ENCODE measurements at places on chromosomes 3 and 15. TPM values are rescaled to one million over a fixed set of nuclear protein-coding genes. Genes with fewer than 3 reads are reported as not detected.

- DNase-seq = peak; percentile 45
Measured at GRCh38 chr15:77869021-77869895, 208.3 kb downstream of the TBC1D2B start.

- no peak for DNase-seq
Measured at GRCh38 chr15:65868546-65869125, 655 bp upstream of the RAB11A start.

- DNase-seq = no peak
Measured at GRCh38 chr15:53307952-53308624, 451.4 kb downstream of the WDR72 start.

- no peak for DNase-seq
Measured at GRCh38 chr3:195219351-195220230, 51.4 kb downstream of the XXYLT1 start.

DNA sequence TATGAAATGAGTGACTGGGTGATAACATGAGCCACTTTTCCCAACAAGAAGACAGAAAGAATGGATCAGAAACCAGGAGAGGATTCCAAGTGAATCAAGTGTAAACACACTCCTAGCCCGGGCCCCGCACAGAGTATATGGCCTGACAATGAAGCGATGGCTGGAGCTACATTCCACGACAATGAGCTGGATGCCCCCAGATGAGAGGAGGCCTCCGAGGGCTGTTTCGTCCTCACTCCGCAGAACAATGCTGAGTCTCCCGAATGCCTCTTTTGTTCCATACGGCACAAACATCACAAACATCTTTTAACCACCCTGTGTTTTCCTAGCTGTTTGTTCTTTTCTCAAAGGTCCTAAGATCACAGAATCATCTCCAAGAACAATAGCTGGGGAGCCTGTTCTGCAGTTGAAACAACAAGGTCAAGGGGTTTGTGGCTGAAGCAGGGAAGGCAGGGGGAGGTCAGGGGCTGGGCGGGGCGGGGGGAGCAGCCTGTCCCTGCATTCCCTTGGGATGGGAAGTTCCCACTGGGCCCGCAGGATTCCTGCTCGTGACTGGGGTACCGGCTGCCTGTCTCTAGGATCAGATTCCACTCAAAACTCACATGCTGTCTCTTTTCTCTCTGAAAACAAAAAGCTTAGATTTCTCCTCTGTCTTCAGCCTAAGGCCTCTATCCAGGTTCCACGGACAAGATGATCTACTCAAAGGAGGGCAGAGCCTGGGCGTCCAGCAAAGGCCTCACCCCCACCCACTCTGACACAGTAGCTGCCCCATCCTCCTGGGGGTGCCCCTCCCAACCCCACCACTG lies 151.3 kb downstream of the XXYLT1 start:
- peak; percentile 53 for DNase-seq

DNA sequence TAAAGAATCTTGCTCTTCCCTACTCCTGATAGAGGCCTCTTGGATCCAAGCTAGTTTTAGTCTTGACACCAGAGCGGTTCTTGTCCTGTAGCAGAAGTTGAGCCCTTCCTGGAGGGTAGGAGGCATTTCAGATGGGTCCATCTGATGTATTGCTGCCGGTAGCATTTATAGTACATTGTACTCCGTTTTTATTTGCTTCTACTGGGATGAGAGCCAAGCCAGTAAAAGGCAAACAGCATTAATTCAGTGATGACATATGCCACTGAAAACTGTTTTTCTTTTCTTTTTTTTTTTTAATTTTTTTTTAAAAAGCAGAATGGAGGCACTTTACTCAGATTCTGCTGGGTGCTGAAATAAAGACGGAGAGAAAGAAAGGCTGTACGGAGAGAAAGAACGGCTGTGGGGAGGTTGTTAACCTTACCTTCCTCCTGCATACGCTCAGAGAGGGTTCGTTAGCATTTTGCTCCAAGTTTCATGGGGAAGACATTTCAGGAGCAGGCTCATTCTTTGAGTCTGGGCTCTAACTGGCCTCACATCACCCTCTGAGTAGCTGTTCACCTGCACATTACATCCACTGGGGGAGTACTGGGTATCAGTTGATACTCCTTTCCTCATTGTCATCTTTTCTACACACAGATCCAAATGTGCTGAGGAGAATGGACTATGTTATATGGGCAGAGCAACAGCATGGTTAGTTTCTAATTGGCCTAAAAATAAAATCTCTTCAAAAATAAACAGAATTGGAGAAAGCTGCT lies 161.5 kb downstream of the FEZF2 start:
- no peak for DNase-seq

- DNase-seq = no peak
Measured at GRCh38 chr3:194691481-194692283, 6.0 kb downstream of the FAM43A start.

- DNase-seq = no peak
Measured at GRCh38 chr3:166484470-166484869, 647.2 kb upstream of the BCHE start.

DNA sequence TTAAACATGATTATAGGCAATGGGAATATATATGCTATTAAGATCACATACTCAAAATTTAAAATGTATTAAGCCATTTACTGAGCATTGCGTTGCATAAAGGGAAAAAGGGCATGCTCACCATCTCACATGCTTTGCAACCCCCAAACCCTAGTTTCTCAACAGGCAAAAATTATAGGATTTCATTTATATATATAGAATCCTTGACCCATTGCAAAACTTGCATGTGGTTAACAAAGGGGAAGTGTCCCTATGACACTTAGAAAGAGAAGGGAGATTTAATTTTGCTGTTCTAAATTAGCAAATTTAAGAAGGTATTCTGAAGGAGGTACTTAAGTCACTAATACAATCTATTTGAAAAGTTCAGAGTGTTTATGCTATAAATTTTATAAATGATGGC lies 837.8 kb downstream of the DIPK2A start:
- no peak for DNase-seq

- DNase-seq = no peak
Measured at GRCh38 chr3:132569153-132569552, 27.9 kb upstream of the ACKR4 start.

DNA sequence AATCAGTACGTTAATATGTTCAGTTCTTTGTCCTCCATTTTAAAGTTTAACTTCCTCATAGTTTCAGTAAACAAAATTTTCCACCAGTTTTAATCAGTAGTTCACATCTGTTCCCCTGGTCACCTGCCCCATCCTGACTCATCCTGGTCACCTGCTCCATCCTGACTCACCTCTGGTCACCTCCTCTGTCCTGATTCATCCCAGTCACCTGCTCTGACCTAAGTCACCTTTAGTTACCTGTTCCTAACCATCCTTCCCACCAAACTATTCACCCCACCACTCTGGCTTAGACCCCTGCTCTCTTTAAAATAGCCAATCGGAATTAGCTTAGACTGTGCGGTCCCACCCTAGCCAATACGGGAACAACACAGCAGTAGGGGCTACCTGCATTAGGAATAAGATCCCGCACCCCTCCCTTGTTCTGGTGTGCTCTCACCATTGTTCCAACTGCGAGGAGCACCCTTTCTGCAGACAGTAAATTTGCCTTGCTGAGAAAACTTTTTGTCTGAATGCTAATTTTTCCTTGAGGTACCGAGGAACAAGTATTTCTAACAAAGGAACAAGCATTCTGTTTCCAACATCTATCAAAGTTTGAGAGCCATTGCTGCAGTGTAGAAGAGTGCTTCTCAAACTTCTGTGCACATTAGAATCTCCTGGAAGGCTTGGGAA lies 169.3 kb downstream of the ADAMTS17 start:
- no peak for DNase-seq

GRCh38 chr3:2927259-2927658 lies 182.9 kb downstream of the IL5RA start:
- no peak for DNase-seq

GRCh38 chr3:135272026-135272669 lies 477.1 kb downstream of the EPHB1 start:
- DNase-seq = no peak

DNA sequence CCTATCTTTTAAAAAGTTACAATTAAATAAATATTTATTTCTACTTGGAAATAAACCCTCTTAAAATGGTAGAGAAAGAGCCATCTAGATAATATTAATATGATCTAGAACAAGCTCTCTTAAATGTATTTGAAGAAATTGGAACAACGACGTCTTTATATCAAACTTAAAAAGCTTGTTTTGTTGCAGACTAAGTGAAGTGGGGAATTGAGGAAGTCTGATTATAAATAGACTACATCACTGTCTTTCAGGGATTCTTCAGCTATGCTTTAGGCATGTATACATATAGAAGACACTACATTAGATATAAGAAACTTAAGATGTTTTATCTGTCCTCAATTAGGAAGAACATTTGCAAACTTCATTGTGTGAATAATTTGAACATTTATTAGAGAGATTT lies 1.8 kb downstream of the BCHE start:
- no peak for DNase-seq

DNA sequence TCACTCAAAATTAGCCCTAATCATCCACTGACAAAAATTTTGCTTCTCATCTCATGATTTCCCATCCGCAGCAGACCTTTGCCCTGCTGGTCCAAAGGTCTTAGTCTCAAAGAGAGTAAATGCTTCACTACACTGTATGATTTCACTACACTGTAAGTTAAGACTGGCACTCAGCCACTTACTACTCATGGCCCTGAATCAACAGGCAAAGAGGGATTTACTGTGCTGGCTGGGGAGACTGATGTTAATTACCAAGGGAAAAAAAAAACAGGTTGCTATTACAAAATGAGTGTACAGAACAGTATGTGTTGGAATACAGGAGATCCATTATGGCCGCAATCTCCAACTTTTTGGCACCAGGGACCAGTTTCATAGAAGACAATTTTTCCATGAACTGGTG lies 214.8 kb downstream of the ZMAT3 start:
- DNase-seq = peak; percentile 0

DNA sequence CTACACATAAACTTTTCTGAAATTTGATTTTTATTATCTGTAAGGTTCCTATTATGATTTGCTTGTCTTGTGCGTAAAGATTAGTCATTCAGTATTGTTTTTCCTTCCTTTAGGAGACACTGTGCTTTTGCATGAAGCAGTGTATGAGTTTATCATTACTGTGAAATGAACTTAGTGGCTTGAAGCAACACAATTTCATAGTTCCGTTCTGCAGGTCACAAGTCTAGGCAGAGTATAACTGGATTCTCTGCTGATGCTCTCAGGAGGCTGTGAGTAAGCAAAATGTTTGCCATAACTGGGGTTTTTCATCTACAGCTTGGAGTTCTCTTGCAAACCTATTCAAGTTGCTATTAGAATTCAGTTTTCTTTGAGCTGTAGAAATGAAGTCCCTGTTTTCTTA lies 1136.1 kb downstream of the OTOL1 start:
- no peak for DNase-seq

GRCh38 chr15:41653760-41654159 lies 6.4 kb upstream of the MGA start:
- DNase-seq = no peak

GRCh38 chr3:45968149-45968548 lies 24.9 kb downstream of the CXCR6 start:
- DNase-seq = no peak

- no peak for DNase-seq
Measured at GRCh38 chr3:24342275-24342674, 152.4 kb downstream of the THRB start.

- peak; percentile 52 for DNase-seq
Measured at GRCh38 chr3:179148616-179149405, 654 bp downstream of the PIK3CA start.

DNA sequence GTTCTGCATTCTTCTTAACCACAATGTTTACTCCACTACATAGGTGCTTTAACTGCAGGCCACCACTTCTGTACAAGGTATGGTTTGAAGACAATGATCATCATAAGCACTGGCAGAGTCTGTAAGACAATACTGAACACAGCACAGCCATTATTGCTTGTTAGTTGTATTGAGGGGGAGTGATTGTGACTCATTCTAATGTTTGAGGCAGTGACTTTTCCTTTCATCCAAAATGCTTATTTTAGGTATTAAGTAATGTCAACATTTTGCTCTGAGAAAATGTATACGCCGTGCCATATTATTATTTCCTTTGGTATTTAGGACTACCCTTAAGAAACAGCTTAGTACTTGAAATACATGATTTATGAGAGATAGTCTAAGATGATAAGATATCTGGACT lies 618.2 kb upstream of the ZNF717 start:
- DNase-seq = peak; percentile 70

GRCh38 chr15:37773111-37773860 lies 161.2 kb upstream of the TMCO5A start:
- DNase-seq = peak; percentile 68

- DNase-seq = peak; percentile 92
Measured at GRCh38 chr3:110815008-110815583, 256.5 kb upstream of the NECTIN3 start.

- no peak for DNase-seq
Measured at GRCh38 chr3:111621535-111621934, 26.4 kb upstream of the ZBED2 start.

DNA sequence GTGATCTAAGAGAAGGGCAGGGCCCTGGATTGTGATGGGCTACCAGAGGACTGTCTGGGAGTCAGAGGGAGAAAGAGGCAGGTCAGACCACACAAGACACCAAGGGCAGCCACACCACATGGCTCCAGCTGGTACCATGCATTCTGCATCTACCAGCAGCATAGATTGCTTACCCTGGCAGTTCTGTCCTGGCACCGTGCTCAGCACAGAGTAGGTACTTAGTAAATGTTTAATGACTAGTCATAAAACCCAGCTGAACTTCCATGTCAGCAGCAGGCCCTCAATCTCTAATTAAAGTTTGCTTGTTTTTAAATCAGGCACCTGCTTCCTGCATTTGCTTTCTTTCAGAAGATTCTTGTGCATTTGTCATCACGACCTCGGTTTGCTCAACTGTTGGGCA lies 77.3 kb upstream of the ATP2B2 start:
- no peak for DNase-seq

GRCh38 chr15:93920204-93920603 lies 311.2 kb upstream of the MCTP2 start:
- no peak for DNase-seq

GRCh38 chr15:78527325-78527724 lies 12.9 kb upstream of the PSMA4 start:
- DNase-seq = no peak

DNA sequence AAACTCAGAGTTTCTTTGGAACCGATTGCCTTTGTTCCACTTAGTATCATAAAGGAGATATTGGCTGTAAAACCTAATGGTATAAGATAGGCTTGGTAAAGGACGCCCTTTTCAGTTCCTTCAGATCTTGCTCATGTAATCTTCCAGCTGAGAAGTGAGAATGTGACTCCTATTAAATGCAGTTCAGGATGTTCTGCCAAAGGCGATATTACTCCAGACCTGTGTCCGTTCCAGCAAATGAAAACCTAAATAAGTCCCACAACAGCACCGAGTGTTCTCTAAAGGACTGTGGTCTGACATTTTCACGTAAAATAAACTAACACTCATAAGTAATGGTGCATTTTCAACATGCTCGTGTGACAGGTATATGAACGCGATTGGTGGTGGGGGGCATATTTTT lies 276.2 kb downstream of the FEZF2 start:
- peak; percentile 20 for DNase-seq

GRCh38 chr3:119529883-119530282 lies 29.5 kb downstream of the CD80 start:
- peak; percentile 63 for DNase-seq

RTP3 gene
- total RNA-seq = 0.43 TPM

ADIPOQ gene
- not detected for total RNA-seq

CNTN6 gene
- total RNA-seq = 0.97 TPM

RBPMS2 gene
- not detected for total RNA-seq

FAM219B gene
- 41.5 TPM for total RNA-seq

GRIP2 gene
- total RNA-seq = 0.64 TPM

SAXO2 gene
- 1.6 TPM for total RNA-seq

NEDD4 gene
- 45.3 TPM for total RNA-seq

LHFPL4 gene
- under 0.01 TPM for total RNA-seq

TIMP4 gene
- 1.3 TPM for total RNA-seq

DUT gene
- total RNA-seq = 45.3 TPM

DUOXA2 gene
- not detected for total RNA-seq

TMEM41A gene
- 12.2 TPM for total RNA-seq

COLQ gene
- 0.43 TPM for total RNA-seq

NPAP1 gene
- total RNA-seq = not detected

SUSD5 gene
- total RNA-seq = 2.2 TPM
